CD14-positive monocyte (primary cell): ENCODE measurements at places on chromosomes 5 and 9. TPM values are rescaled to one million over a fixed set of nuclear protein-coding genes. Genes with fewer than 3 reads are reported as not detected.
A peak's percentile ranks its signal among the peaks of the same experiment; 100 is the strongest.

C9orf153 gene
- polyA plus RNA-seq, result not detected

ACSL6 gene
- polyA plus RNA-seq, result not detected in 2 replicates

PDE6A gene
- not detected for polyA plus RNA-seq

PTGDS gene
- polyA plus RNA-seq, result 1.0 and 1.5 TPM in 2 replicates

LRRC8A gene
- polyA plus RNA-seq, result 10.3 and 10.6 TPM in 2 replicates

DNA sequence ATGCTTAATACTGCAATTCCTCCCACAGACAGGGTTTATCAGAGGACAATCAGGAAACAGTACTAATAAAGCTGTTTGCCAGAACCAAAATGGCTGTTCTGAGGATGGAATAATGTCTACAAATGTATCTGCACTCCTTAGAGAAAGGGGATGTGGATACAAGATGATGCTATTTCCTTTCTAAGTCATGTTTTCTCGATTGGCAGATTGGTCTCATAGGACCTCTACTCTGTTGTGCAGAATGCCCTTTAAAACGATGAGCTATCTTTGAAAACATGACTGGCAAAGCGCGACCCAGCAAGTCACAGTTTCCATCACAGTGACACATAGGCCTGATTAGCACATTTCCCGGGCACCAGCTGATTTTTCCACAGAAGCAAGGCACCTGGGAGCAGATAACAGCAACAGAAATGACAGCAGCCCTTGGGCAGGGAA is 54.0 kb downstream of the AOPEP start:
- no peaks in the 10 kb centered on the region for H3K36me3 ChIP-seq
- no peaks in the 10 kb centered on the region for H3K27me3 ChIP-seq
- DNase-seq, result no peak
- no peak overlapping the region for H3K27ac ChIP-seq
- H3K4me3 ChIP-seq, result no peak overlapping the region

DNA sequence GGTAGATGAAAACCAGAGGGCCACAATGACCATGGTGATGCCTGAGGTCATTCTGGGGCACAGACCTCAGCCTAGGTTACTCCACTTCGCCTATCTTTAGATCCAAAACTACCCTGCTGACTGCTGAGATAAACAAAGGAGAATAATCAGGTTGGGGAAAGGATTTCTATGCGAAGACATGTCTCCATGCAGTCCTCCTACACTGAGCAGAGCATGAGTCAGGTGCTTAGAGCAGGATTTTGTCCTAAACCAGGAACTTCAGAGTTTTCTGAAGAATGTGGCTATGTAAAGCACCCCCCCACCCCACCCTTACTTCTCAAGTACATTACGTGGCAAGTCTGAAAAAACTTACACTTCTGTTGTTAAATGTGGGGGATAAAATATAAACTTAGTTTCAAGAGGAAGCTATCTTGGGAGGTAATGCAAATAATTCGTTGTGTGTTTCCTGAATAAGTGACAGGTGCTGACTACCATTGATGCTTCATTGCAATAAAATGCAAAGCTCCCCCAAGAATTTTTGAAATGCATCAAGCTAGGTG is 19.4 kb downstream of the PDCD1LG2 start:
- H3K36me3 ChIP-seq, result no peaks in the 10 kb centered on the region
- peak; percentile 36 for DNase-seq
- peaks cover 14% of the 10 kb centered on the region for H3K4me1 ChIP-seq
- H3K27me3 ChIP-seq, result no peaks in the 10 kb centered on the region
- H3K27ac ChIP-seq, result no peak overlapping the region

GRCh38 chr5:113020461-113021273 is 44.1 kb downstream of the DCP2 start:
- no peak overlapping the region for H3K4me3 ChIP-seq
- no peak for DNase-seq
- no peak overlapping the region for H3K27ac ChIP-seq
- no peaks in the 10 kb centered on the region for H3K4me1 ChIP-seq
- peaks cover 63% of the 10 kb centered on the region for H3K36me3 ChIP-seq

DNA sequence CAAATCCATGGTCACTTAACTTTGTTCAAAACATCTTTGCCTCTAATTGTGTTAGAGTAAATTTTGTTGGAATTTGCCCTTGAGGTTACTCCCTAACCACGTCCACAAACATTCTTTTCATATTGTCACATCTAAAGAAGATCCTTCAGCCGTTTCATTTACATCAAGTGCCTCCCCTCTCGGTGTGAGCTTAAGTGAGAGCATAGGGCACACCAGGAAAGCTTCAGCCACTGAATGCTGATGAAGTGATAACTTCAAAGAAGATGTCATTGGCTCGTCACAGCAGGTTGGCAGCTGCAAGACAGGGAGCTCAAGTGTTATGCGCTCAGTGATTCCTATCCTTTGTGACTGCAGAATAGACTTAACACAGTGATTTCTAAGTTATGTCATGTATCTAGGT is 49.6 kb upstream of the ADAMTS19 start:
- H3K4me3 ChIP-seq, result no peak overlapping the region
- no peaks in the 10 kb centered on the region for H3K36me3 ChIP-seq
- H3K27ac ChIP-seq, result no peak overlapping the region

DNA sequence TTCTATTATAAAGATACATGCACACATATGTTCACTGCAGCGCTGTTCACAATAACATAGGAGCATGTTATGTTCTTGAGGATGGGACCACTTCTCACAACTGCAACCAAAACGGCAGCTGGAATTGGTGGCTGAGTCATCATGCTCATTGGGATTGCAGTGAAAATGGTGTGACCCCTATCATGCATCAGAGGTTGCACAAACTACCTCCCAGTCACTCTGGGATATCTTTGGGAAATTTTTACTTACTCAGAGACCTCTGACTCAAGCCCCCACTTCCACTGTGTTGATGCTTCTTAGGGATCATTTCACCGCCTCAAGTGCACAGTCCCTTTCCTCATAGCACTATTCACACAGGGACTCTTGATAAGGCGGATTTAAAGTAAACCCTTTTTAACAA is 474.1 kb downstream of the BNC2 start:
- no peaks in the 10 kb centered on the region for H3K27me3 ChIP-seq
- no peak overlapping the region for H3K4me3 ChIP-seq
- DNase-seq, result no peak
- H3K27ac ChIP-seq, result no peak overlapping the region
- H3K4me1 ChIP-seq, result peaks cover 13% of the 10 kb centered on the region
- H3K36me3 ChIP-seq, result no peaks in the 10 kb centered on the region

- H3K27ac ChIP-seq, result peak overlapping the region; percentile 97
- H3K36me3 ChIP-seq, result peaks cover 1% of the 10 kb centered on the region
- no peaks in the 10 kb centered on the region for H3K27me3 ChIP-seq
These were observed 27.5 kb downstream of the SLC46A2 start for GRCh38 chr9:112863214-112863613.

GRCh38 chr5:32526810-32527209 is 58.5 kb upstream of the SUB1 start:
- no peak overlapping the region for H3K27ac ChIP-seq
- H3K36me3 ChIP-seq, result no peaks in the 10 kb centered on the region
- peaks cover 39% of the 10 kb centered on the region for H3K4me1 ChIP-seq
- peak; percentile 25 for DNase-seq
- no peaks in the 10 kb centered on the region for H3K27me3 ChIP-seq

DNA sequence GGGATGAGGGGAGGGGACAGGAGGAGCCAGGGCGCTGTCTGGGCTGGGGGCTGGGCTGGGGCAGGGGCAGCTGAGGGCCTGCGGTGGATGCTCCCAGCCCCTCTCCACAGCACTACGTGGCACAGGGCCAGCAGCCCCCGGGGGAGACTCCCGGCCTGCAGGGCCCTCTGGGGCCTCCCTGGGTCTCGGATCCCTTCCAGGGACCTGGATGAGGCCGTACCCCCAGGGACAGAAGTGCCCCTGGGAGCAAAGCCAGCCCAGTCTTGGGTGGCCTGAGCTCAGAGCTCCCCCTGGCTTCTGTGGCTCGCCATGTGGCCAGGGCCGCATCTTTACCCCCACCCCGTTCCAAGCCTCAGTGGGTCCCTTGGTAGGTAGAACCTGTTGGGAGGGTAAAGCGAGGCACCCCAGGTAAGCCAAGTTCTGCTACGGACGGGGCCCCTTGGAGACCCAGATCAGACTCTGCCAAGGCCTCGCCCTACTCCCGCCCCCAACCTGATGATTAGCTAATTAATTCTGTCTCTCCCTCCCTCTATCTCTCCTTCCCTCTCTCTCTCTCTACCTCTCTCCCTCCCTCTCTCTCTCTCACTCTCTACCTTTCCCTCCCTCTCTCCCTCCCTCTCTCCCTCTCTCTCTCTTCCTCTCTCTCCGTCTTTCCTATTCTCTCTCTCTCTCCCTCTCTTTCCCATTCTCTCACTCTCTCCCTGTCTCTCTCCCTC is 24.3 kb downstream of the KCNT1 start:
- no peaks in the 10 kb centered on the region for H3K4me1 ChIP-seq
- H3K27ac ChIP-seq, result no peak overlapping the region
- no peak for DNase-seq
- no peak overlapping the region for H3K4me3 ChIP-seq
- no peaks in the 10 kb centered on the region for H3K36me3 ChIP-seq

DNA sequence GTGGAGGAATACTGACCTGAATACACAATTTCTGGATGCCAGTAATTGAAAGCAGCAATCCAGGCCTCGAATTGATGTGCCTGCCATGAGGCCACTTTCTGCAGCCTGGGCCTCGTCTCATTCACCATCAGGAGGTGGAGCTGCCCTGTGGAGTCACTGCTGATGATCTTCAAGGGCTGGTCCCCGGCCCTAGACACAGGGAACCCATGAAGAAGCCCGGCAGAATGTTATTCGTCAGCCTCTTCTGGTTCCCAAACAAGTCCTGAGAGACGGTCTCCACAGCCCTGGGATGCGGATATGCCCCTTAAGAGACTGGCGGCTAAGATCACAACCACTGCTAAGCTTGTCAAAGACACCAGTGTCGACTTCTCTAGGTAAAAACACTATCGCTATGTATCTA is 4.5 kb downstream of the DPH7 start:
- peaks cover 34% of the 10 kb centered on the region for H3K36me3 ChIP-seq
- no peak for DNase-seq
- H3K27me3 ChIP-seq, result no peaks in the 10 kb centered on the region
- H3K27ac ChIP-seq, result no peak overlapping the region
- no peak overlapping the region for H3K4me3 ChIP-seq

- H3K4me1 ChIP-seq, result peaks cover 6% of the 10 kb centered on the region
- peaks cover 21% of the 10 kb centered on the region for H3K36me3 ChIP-seq
- H3K4me3 ChIP-seq, result no peak overlapping the region
- no peak for DNase-seq
These were observed 1.4 kb upstream of the THG1L start for GRCh38 chr5:157729858-157730257.

DNA sequence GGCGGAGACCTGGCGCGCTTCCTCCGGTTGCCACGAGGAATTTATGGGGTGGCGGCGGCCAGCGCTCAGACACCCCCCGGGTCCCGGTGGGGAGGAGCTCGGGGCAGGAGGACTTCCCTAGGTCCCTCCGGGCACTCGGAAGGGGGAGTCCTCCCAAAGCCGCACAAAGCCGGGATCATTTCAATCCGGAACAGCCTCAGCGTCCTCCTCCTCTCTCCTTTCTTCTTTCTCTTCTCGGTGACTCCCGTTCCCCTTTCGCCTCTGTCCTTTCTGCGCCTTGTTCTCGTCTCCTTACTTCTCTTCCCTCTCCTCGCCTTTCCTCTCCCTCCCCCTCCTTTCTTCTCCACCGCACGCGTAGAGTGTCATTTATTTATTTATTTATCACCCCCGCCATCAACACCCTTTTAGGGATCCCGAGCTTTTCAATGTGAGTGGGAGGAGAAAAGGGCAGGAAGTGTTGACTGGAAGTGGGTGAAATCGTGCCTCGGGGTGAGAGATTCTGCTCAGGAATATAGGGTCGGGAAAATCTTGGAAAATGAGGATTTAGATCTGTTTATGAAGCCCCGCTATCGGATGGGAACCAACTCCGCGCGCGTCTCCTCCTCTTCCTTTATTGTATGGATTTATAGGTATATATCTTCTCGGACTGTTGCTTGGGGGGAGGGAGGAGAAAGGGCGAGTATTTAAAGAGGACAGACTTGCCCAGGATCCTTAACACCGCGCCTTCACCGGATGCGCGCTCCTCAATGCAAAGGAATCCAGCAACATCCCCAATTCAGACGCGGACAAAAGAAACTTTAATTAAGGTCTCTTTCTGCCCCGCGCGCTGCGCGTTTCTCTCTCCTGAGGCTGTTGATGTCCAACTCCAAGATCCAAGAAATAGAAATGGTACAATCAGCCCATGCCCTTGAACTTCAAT is 2.0 kb upstream of the ZNF462 start:
- peaks cover 45% of the 10 kb centered on the region for H3K4me1 ChIP-seq
- no peak overlapping the region for H3K4me3 ChIP-seq
- H3K27ac ChIP-seq, result no peak overlapping the region
- H3K27me3 ChIP-seq, result peaks cover 73% of the 10 kb centered on the region
- DNase-seq, result no peak
- H3K36me3 ChIP-seq, result no peaks in the 10 kb centered on the region
